ENCODE measurements at places on chromosomes 2 and 18.

DNA sequence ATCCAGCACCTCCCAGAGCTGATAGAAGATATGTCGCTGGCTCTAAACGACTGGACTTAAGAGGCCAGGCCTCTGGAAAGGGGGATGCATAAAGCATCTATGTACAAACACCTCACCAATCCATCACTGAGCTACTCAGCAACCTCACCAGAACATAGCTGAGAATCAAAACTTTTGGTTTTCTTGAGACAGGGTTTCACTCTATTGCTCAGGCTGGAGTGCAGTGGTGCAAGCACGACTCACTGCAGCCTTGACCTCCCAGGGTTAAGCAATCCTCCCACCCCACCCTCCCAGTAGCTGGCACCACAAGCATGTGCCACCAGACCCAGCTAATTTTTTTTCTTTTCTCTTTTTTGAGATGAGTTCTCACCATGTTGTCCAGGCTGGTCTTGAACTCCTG is 62.9 kb upstream of the MSH6 start:
- H3K36me3 ChIP-seq: no peaks in the 10 kb centered on the region
- no peak overlapping the region for H3K27ac ChIP-seq
- H3K4me3 ChIP-seq: no peak overlapping the region
- no peak for DNase-seq

- H3K27me3 ChIP-seq: no peaks in the 10 kb centered on the region
- H3K27ac ChIP-seq: no peak overlapping the region
- no peaks in the 10 kb centered on the region for H3K36me3 ChIP-seq
- no peak for DNase-seq
- H3K4me1 ChIP-seq: no peaks in the 10 kb centered on the region
Measured at GRCh38 chr2:106701203-106702022, 184.6 kb downstream of the ST6GAL2 start.

GRCh38 chr2:65536596-65536995 is 104.2 kb upstream of the SPRED2 start:
- no peaks in the 10 kb centered on the region for H3K36me3 ChIP-seq
- no peak for DNase-seq
- no peak overlapping the region for H3K27ac ChIP-seq
- H3K27me3 ChIP-seq: peaks cover 42% of the 10 kb centered on the region
- H3K4me1 ChIP-seq: no peaks in the 10 kb centered on the region

GRCh38 chr2:36967236-36967876 is 1.0 kb upstream of the STRN start:
- H3K4me1 ChIP-seq: peaks cover 39% of the 10 kb centered on the region
- H3K27ac ChIP-seq: peak overlapping the region; percentile 99
- no peak for DNase-seq
- H3K27me3 ChIP-seq: no peaks in the 10 kb centered on the region
- peak overlapping the region; percentile 98 for H3K4me3 ChIP-seq
- peaks cover 17% of the 10 kb centered on the region for H3K36me3 ChIP-seq

- no peak overlapping the region for H3K27ac ChIP-seq
- H3K36me3 ChIP-seq: no peaks in the 10 kb centered on the region
- no peak for DNase-seq
- no peak overlapping the region for H3K4me3 ChIP-seq
- no peaks in the 10 kb centered on the region for H3K27me3 ChIP-seq
Measured at GRCh38 chr18:31438402-31438801, 9.1 kb upstream of the DSG3 start.

DNA sequence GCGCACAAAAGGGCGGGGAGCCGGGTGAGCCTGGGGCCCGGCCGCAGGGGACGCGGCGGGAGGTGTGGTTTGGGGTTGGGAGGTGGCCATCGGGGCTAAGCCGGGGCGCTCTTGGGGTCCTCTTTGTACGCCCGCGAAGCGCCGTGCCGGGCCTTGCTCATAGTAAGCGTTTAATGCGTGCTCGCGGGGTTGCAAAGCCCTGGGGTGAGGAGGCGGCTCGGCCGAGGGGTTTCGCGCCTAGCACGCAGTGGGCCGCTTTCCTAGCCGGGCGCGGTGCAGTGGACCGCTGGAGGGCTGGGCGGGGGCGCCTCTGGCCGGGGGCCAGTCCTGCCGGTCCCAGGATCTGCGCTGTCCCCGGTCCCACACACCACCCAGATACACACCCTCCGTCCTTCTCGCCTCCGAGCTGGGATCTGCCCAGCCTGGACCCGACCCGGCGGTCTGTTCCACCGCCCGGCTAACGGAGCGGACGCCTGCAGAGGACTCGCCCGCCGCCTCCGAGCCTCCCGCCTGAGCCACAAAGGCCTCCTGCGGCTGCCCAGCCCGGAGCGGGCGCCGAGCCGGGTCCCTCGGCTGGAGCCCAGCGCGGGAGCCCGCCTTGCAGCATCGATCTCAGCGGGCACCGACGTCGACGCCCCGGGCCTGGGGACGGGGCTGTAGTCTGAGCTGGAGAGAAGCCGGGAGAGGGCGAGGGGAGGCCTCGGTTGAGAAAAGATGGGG is 564 bp downstream of the DPYSL5 start:
- no peak overlapping the region for H3K27ac ChIP-seq
- H3K27me3 ChIP-seq: peaks cover 66% of the 10 kb centered on the region

DNA sequence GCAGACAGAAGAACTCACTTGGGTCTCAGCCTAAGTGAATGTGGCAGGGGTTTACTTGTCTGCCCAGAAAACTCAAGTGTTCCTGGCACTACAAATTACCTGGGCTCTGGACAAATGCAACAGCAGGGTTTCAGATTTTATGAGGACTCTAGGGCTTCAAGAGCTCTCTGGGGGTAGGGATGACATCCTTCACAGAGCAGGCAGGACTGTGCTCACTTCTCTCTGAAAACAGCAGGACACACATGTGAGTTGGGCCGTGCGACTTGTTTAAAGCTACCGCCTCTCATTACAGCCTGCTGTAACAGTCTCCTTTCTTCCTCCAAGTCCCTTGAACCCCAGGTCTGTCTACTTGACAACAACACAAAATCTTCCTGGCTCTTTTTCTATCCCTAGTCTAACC is 212.6 kb downstream of the EN1 start:
- H3K4me3 ChIP-seq: no peak overlapping the region
- no peak overlapping the region for H3K27ac ChIP-seq
- H3K36me3 ChIP-seq: no peaks in the 10 kb centered on the region
- no peaks in the 10 kb centered on the region for H3K4me1 ChIP-seq

All from effector memory CD8-positive, alpha-beta T cell (primary cell).